ENCODE measurements at places on chromosomes 7 and 10. TPM values are rescaled to one million over a fixed set of nuclear protein-coding genes. Genes with fewer than 3 reads are reported as not detected.

The TFEC gene
- total RNA-seq, result 4.5 TPM

The ASAH2B gene
- total RNA-seq, result 5.3 TPM

The TAC1 gene
- total RNA-seq, result 1.1 TPM

The GIMAP1 gene
- not detected for total RNA-seq

The SP4 gene
- total RNA-seq, result 9.1 TPM

The UNC5B gene
- 8.2 TPM for total RNA-seq

The AUTS2 gene
- total RNA-seq, result 44.3 TPM

Measured in A673 (cell line).